ENCODE measurements at places on chromosomes 1 and 21. TPM values are rescaled to one million over a fixed set of nuclear protein-coding genes. Genes with fewer than 3 reads are reported as not detected.
A peak's percentile ranks its signal among the peaks of the same experiment; 100 is the strongest.

The CLCA4 gene
- not detected for polyA plus RNA-seq

- DNase-seq, result no peak
These were observed 51.5 kb upstream of the DAB1 start for GRCh38 chr1:57475366-57475765.

The ZNF683 gene
- not detected for polyA plus RNA-seq

The LCE1D gene
- polyA plus RNA-seq, result not detected

DNA sequence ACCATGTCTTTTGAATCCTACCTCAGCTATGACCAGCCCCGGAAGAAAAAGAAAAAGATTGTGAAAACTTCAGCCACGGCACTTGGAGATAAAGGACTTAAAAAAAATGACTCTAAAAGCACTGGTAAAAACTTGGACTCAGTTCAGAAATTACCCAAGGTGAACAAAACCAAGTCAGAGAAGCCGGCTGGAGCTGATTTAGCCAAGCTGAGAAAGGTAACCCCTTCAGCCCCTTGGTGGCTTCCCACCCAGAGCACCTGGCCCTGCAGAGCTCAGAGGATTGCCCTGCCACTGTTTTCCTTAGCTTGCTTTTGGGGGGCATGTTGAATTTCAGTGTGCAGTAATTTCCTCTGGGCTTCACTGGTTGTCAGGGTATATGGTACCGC is 8.5 kb downstream of the ELOA start:
- no peak for DNase-seq

- DNase-seq, result peak; percentile 89
These were observed 26.7 kb downstream of the TSPAN2 start for GRCh38 chr1:115062542-115063004.

DNA sequence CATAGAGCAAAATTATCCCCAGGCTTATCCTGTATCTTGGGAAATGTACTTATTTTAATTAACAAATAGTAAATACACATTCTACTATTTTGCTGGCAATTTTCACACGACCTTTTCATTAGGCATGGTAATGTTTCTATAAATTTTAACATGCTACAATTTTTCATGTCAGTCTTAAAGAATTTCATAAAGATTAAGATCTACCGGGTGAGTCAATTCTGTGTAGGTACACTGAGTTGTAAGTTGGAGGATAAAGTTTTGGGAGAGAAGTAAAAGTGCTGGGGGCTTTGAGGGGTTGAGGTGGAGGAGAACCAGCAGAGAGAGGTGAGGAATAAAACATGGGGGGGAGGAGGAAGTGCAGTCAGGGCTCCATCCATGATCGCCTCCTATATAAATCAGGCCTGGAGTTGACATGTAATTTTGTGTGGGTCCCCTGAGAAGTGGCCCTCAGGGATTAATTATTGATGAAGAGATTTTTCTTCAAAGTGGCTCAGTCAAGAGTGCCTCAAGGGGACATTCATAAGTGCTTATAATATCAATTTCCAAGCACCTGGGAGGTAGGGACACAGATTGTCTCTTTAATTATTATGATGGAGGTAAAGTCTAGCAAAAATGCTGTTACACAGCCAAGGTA is 7.2 kb downstream of the DPYD start:
- no peak for DNase-seq

The LGR6 gene
- 0.39 TPM for polyA plus RNA-seq

The RNF19B gene
- 20.7 TPM for polyA plus RNA-seq
